ENCODE measurements at places on chromosomes 13 and 19.

DNA sequence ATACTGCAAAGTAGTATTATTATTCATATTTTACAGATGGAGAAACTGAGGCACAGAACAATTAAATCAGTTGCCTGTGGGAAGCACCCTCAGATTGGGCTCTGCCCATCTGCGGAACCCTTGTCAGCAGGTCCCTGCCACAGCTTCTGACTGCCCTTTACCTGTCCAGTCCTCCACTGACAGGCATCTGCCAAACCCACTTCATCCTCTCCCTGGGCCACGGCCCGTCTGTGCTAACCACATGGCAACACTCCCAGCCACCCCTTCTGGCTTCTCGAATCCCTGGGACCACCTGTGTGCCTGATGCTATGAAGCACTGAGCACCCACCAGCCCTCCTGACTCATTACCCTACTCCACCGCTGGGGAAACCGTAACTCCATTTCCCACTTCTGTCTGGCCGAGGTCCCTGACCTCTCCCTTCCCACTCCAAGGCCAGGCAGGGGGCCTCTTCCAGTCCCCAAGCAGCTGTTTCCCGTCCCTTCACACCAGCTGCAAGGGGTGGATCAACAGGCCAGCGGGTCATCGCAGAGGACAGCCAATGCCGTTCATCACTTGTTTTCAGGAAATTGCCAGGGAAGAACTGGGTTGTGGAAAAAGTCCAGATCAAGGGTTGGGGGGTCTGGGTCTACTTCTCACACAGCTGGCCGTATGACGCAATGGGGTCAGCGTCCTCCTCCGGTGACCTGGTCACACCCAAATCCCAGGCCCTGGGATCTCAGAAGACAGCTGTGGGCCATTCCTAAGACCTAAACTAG lies 2.5 kb downstream of the KANK3 start:
- no peak for DNase-seq

DNA sequence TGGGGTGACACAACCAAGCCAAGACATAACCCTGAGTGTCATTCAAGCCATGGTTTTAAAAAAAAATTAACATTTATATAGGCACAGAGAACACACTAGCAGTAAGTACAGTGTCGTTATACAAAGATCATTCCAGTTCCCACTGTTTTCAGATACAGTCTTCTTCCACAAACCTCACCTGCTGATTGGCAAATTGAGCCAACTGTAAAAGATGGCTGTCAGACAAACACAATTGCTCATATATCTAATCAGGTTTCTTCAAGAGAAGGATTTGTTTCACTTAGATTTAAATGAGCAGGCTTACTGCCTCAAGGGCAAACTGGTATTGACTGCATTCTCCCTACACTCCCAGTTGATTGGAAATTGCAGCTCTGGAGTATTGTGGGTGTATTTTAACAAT lies 308.9 kb downstream of the RBM26 start:
- DNase-seq, result no peak

- DNase-seq, result no peak
Measured at GRCh38 chr13:39102981-39103490, 64.8 kb downstream of the NHLRC3 start.

DNA sequence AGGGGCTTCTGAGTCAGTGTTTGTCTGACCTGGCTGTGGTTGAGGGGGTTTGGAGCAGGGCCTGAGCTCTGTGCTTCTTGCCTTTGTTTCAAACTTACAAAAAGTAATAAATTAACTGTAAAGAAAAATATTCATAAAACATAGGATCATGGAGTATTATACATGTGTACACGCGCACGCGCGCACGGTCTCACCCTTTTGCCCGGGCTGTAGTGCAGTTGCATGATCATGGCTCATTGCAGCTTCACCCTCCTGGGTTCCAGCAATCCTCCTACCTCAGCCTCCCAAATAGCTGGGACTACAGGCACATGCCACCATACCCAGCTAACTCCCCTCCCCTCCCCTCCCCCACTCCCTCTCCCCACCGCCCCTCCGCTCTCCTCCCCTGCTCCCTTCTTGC lies 23.5 kb downstream of the TDRD12 start:
- no peak for DNase-seq

GRCh38 chr19:11286312-11286974 lies 9.5 kb upstream of the TSPAN16 start:
- peak; percentile 70 for DNase-seq

- peak; percentile 96 for DNase-seq
Measured at GRCh38 chr19:17215127-17215971, at the start of gene USE1. TSS of gene USE1 (plus strand) at chr19:17215357. CDS start at chr19:17215406, 49 bp downstream.

- DNase-seq, result no peak
Measured at GRCh38 chr13:76440568-76440967, 445.6 kb downstream of the KCTD12 start.

DNA sequence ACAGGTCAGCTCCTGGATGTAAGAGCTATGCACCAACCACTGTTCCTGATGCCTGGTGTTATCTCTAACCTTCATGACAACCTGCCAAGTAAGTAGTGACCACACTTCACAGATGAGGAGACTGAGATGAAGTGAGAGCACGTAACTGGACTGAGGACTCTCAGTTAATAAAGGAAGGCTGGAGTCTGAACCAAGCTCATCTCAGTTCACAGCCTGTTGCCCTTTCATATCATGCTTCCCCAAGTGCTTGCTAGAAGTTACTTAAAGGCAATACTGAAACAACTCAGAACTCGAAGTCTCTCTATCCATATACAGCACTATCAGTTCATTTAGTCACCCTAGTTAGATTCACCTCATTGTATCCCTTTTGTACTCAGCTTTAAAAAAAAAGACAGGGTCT lies 119.7 kb downstream of the ABCC4 start:
- DNase-seq, result no peak

GRCh38 chr13:31955741-31956140 lies 75.8 kb upstream of the FRY start:
- DNase-seq, result no peak

Measured in hepatic stellate cell (primary cell).